ENCODE measurements at places on chromosomes 11 and 22. TPM values are rescaled to one million over a fixed set of nuclear protein-coding genes. Genes with fewer than 3 reads are reported as not detected.

The NXPE4 gene
- polyA plus RNA-seq: 0.12 TPM

DNA sequence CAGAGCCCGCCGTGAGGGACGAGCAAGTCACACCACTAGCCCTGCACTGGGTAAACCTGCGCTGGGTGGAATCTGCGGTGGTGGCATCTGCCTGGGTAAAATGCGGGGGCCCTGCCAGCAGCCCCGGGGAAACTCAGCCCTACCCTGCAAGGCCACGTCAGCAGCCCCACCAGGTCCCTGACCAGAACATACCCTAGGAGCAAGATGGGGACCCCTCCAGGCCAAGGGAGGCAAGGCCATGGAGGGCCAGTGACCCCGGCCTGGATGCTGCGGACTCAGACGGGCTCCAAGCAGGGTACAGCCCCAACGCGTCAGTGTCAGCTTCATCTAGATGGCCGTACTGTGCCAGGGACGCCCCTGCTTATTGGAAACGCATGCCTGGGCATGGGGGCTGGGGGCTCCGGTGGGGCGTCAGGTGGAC lies 26.3 kb downstream of the TOLLIP start:
- DNase-seq: no peak

DNA sequence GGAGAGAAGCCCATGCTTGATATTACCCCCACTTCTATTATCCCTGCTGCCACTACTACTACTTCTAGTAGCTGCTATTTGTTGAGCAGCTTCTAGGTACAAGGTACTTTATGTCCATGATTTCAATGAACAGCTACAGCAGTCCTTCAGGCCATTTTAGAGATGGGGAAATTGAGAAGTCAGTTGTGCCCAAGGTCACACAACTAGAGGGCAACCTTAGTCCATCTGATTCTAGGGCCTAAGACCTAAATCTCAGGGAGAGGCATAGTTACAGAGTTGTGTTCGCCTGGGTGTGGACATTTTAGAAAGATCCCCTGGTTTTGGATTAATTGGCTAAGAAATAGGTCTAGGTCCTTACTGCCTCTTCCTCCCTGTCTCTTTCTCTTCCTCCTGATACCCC lies 52.3 kb downstream of the MICAL2 start:
- no peak for DNase-seq

DNA sequence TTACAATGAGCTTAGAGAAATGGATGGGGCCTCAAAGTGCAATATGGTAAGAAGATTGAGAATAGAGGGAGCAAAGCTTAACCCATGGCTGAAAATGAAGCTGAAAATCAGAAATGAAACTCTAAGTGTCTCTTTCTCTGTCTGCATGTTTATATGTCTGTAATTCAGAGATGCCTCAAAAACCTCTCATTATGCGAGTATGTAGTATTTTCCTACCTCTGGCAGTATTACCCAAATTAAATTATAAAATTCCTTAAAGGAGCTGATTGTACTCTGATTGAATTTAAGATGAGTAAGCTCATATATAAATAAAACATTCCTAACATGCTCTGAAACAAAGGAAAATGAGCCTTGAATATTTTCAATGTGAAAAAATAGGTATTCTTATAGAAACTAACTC lies 39.8 kb upstream of the PRSS23 start:
- DNase-seq: no peak

The IL10RA gene
- polyA plus RNA-seq: 4.1 TPM

- no peak for DNase-seq
Measured at GRCh38 chr11:62152245-62153086, 28.7 kb downstream of the INCENP start.

GRCh38 chr11:100719362-100719761 lies 32.3 kb downstream of the ARHGAP42 start:
- peak; percentile 27 for DNase-seq

GRCh38 chr11:72690166-72690565 lies 15.9 kb upstream of the PDE2A start:
- DNase-seq: no peak

DNA sequence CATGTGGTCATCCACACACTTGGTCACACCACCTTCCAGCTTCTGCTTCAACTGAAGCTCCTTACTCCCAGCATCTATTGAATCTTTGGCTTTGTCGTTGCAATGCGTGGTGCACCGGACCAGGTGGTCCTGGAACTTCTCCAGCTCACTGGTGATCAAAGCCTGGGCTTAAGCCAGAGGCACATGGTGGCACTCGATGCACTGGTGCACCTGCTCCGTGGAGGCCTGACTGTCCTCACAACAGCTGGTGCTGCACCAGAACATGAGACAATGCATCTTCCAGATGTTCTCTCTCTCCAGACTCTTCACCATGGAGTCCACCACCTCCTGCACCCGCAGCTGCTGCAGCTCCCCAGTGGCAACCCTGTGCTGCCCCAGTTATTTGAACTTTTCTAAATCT lies 56.0 kb downstream of the CELSR1 start:
- DNase-seq: no peak

The UCP2 gene
- polyA plus RNA-seq: 52.3 TPM
